Memory B cell (primary cell): ENCODE measurements at places on chromosomes 4 and X.

GRCh38 chr4:54228961-54229501 is at the start of gene PDGFRA:
Gene PDGFRA, plus strand, starts transcription at chr4:54229293. Its CDS starts 29,476 bp downstream, at chr4:54258769.
- no peak for DNase-seq
- peaks cover 15% of the 10 kb centered on the region for H3K4me1 ChIP-seq
- no peaks in the 10 kb centered on the region for H3K36me3 ChIP-seq
- peak within 1 kb of the TSS; percentile 64 for H3K27ac ChIP-seq
- H3K4me3 ChIP-seq: peak within 1 kb of the TSS; percentile 29
- H3K27me3 ChIP-seq: peaks cover 23% of the 10 kb centered on the region

DNA sequence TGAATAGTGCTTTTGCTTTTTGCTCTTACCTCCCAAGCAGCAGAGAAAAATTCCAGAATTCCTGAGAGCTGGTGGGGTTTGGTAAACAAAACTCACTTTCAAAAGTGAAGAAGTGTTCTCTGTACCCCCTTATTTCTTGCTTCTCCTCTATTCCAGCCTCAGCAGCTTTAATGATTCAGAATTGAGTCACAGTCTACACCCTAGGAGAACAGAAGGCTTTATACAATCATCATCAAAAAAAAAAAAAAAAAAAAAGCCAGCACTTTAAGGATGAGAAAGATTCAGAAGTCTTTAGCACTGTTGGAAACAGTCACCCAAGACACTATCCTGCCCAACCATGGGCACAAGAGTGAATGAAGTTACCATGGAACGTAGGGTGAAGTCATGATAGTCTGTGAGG is 1583.1 kb upstream of the PCDH10 start:
- no peaks in the 10 kb centered on the region for H3K27me3 ChIP-seq
- H3K27ac ChIP-seq: no peak overlapping the region
- no peak for DNase-seq

GRCh38 chr4:148793221-148793620 is 351.0 kb upstream of the NR3C2 start:
- peaks cover 2% of the 10 kb centered on the region for H3K27me3 ChIP-seq
- DNase-seq: no peak
- H3K4me3 ChIP-seq: no peak overlapping the region

DNA sequence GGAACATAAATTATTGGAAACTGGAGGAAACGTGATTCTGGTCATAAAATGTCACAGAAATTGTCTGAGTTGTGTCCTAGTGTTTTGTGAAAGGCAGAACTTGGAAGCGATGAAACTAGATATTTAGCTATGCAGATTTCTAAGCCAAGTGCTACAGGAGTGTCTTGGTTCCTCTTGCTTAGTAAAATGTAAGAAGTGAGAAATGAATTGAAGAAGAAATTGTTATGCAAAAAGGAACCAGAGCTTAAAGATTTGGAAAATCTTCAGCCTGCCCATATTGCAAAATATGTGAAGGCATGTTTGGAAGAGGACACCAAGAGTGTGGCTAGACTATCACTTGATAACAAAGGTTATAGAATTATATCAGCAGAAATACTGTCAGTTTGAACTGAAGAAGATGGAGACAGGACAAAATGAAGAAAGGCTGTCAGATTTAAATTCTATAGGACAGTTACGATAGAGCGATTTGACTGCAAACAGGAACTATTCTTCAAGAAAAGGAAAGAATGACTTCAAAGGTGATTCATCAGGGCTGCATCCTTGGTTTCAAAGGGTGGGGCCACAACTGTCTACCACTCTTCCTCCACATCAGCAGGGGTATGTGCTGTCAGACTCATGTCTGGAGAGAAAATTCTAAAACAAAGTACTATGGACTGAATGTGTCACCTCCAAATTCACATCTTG is 9.4 kb upstream of the CDS1 start:
- H3K27ac ChIP-seq: no peak overlapping the region
- H3K36me3 ChIP-seq: no peaks in the 10 kb centered on the region

DNA sequence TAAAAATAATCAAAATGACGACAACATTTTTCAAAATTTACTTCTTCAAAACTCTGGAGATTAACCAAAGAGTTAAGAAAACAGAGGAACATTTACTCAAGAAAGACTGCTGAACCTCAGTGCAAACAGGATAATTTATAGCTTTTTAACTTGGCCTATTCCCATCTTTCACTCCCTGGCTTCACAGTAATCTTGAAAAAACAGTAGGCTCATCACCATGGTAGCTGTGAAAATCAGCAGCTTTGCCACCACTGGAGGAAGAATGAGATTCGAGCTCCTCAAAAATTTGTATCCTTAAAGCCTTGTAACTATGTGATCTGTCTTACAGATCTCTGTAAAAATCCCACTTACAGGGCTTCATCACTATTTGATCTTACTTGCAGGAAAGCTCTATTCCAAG is 447.7 kb upstream of the CTSO start:
- DNase-seq: no peak
- no peaks in the 10 kb centered on the region for H3K27me3 ChIP-seq
- H3K27ac ChIP-seq: no peak overlapping the region
- no peak overlapping the region for H3K4me3 ChIP-seq
- H3K36me3 ChIP-seq: no peaks in the 10 kb centered on the region

DNA sequence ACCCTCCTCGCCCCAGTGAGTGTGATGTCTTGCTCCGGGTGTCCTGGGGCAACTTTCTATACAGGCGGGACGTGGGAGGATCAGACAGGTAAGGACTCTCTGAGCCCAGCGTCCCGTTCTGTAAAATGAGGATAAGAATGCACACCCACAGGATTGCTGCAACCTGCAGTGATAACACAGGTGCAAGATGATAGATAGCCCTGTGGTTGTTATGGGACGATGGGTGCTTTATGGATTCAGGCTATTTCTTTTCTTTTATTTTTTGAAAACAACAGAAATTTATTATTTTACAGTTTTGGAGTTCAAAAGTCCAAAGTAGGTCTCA is 28.6 kb downstream of the BEX3 start:
- DNase-seq: no peak
- peaks cover 3% of the 10 kb centered on the region for H3K4me1 ChIP-seq
- H3K27me3 ChIP-seq: peaks cover 2% of the 10 kb centered on the region
- H3K27ac ChIP-seq: peak overlapping the region; percentile 95
- peak overlapping the region; percentile 93 for H3K4me3 ChIP-seq

GRCh38 chrX:150310417-150310816 is 52.7 kb upstream of the MAMLD1 start:
- no peak overlapping the region for H3K4me3 ChIP-seq
- H3K36me3 ChIP-seq: no peaks in the 10 kb centered on the region
- no peak for DNase-seq
- no peaks in the 10 kb centered on the region for H3K4me1 ChIP-seq
- H3K27ac ChIP-seq: no peak overlapping the region
- H3K27me3 ChIP-seq: peaks cover 3% of the 10 kb centered on the region

- no peaks in the 10 kb centered on the region for H3K4me1 ChIP-seq
- no peak overlapping the region for H3K4me3 ChIP-seq
- H3K36me3 ChIP-seq: peaks cover 54% of the 10 kb centered on the region
- H3K27ac ChIP-seq: no peak overlapping the region
Observed at GRCh38 chr4:3512279-3512678, 19.9 kb downstream of the LRPAP1 start.

GRCh38 chrX:117982694-117983392 is 133.8 kb downstream of the KLHL13 start:
- H3K27me3 ChIP-seq: no peaks in the 10 kb centered on the region
- DNase-seq: no peak
- H3K27ac ChIP-seq: no peak overlapping the region
- H3K4me1 ChIP-seq: no peaks in the 10 kb centered on the region

GRCh38 chrX:65635822-65636221 is 31.6 kb upstream of the MSN start:
- H3K27ac ChIP-seq: no peak overlapping the region
- no peaks in the 10 kb centered on the region for H3K36me3 ChIP-seq
- no peak for DNase-seq
- H3K4me3 ChIP-seq: no peak overlapping the region
- no peaks in the 10 kb centered on the region for H3K27me3 ChIP-seq
- H3K4me1 ChIP-seq: peaks cover 8% of the 10 kb centered on the region

- H3K4me3 ChIP-seq: no peak overlapping the region
- H3K4me1 ChIP-seq: no peaks in the 10 kb centered on the region
- H3K27ac ChIP-seq: no peak overlapping the region
- H3K27me3 ChIP-seq: no peaks in the 10 kb centered on the region
- no peak for DNase-seq
Observed at GRCh38 chrX:81900522-81900921, 698.6 kb downstream of the SH3BGRL start.

DNA sequence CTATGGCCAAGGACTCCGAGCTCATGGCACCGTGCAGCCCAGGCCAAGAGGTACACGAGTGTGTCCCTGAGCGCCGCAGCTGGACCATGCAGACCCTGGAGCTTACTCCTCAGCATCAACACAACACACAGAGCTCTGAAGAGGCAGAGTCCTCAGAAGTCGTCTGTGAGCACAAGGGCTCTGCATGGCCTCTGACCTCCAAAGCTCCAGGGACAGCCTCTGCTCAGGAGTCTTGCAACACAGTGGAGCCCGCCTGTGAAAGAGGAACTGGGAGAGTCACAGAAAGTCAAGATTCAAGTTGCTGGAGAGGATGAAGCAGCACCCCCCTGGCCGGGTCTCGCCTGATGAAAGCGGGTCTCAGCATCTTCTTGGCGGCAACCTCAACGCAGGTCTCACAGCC is 2.9 kb downstream of the LRPAP1 start:
- no peak overlapping the region for H3K4me3 ChIP-seq
- no peak overlapping the region for H3K27ac ChIP-seq
- H3K4me1 ChIP-seq: peaks cover 24% of the 10 kb centered on the region
- peaks cover 5% of the 10 kb centered on the region for H3K36me3 ChIP-seq
- no peaks in the 10 kb centered on the region for H3K27me3 ChIP-seq
- DNase-seq: no peak

- no peak overlapping the region for H3K27ac ChIP-seq
- no peaks in the 10 kb centered on the region for H3K36me3 ChIP-seq
- H3K4me3 ChIP-seq: no peak overlapping the region
- DNase-seq: no peak
- no peaks in the 10 kb centered on the region for H3K4me1 ChIP-seq
Observed at GRCh38 chr4:97106161-97106560, 1037.1 kb downstream of the STPG2 start.

GRCh38 chrX:97705936-97706335 is 822.2 kb downstream of the RPA4 start:
- H3K27me3 ChIP-seq: peaks cover 1% of the 10 kb centered on the region
- no peaks in the 10 kb centered on the region for H3K4me1 ChIP-seq
- H3K4me3 ChIP-seq: no peak overlapping the region
- no peak overlapping the region for H3K27ac ChIP-seq
- H3K36me3 ChIP-seq: peaks cover 2% of the 10 kb centered on the region
- DNase-seq: no peak

DNA sequence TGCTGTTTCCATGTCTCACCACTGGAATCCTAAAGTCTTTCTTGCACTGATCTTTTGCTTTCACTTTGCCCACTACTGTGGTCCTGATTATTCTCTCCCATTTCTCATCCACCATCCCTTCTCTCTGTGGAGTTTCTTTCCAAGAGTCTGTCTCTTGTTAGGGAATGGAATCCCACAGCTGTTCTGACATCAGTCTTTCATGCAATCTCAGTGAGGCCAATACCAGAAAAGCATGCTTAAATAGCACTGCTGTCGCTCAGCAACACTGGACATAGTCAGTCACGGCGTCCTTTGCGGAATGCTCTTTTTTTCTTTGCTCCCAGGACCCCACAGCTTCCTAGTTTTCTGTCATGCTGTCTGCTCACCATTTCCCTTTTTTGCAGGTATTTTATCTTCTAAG is 20.1 kb downstream of the SLITRK4 start:
- no peak overlapping the region for H3K4me3 ChIP-seq
- H3K27ac ChIP-seq: no peak overlapping the region
- no peaks in the 10 kb centered on the region for H3K27me3 ChIP-seq
- DNase-seq: no peak
- no peaks in the 10 kb centered on the region for H3K36me3 ChIP-seq

GRCh38 chr4:142350871-142351270 is 495.2 kb downstream of the INPP4B start:
- H3K36me3 ChIP-seq: no peaks in the 10 kb centered on the region
- no peaks in the 10 kb centered on the region for H3K4me1 ChIP-seq
- H3K27me3 ChIP-seq: no peaks in the 10 kb centered on the region
- no peak overlapping the region for H3K4me3 ChIP-seq
- no peak overlapping the region for H3K27ac ChIP-seq

- no peak overlapping the region for H3K27ac ChIP-seq
- no peaks in the 10 kb centered on the region for H3K4me1 ChIP-seq
- DNase-seq: no peak
- no peaks in the 10 kb centered on the region for H3K36me3 ChIP-seq
- no peak overlapping the region for H3K4me3 ChIP-seq
Observed at GRCh38 chrX:10769195-10769594, 148.8 kb upstream of the MID1 start.
